ENCODE measurements at places on chromosomes 12 and 14. TPM values are rescaled to one million over a fixed set of nuclear protein-coding genes. Genes with fewer than 3 reads are reported as not detected.

LARP4 gene
- total RNA-seq, result 55.7 TPM

TAS2R43 gene
- 8.5 TPM for total RNA-seq

PZP gene
- 0.20 TPM for total RNA-seq

FAR2 gene
- total RNA-seq, result 30.7 TPM

ATXN2 gene
- 49.1 TPM for total RNA-seq

NYNRIN gene
- 33.0 TPM for total RNA-seq

IGFBP6 gene
- total RNA-seq, result 27.7 TPM

RBMS2 gene
- 31.5 TPM for total RNA-seq

CLEC1A gene
- total RNA-seq, result 2.8 TPM

Measured in skin of body (tissue), 3 donors.